ENCODE measurements at places on chromosomes 12 and 14. TPM values are rescaled to one million over a fixed set of nuclear protein-coding genes. Genes with fewer than 3 reads are reported as not detected.

GRIP1 gene
- 0.81 TPM for total RNA-seq

SMCO3 gene
- total RNA-seq, result not detected

INSM2 gene
- not detected for total RNA-seq

RNF212B gene
- not detected for total RNA-seq

PRKD1 gene
- 4.3 TPM for total RNA-seq

A2M gene
- 588 TPM for total RNA-seq

GMFB gene
- total RNA-seq, result 29.5 TPM

SART3 gene
- 29.2 TPM for total RNA-seq

ZDHHC22 gene
- total RNA-seq, result not detected

RNU4-1 gene
- 3,560 TPM for total RNA-seq

CABP1 gene
- total RNA-seq, result 2.8 TPM

RNFT2 gene
- total RNA-seq, result 0.78 TPM

GPR162 gene
- 5.7 TPM for total RNA-seq

DAO gene
- total RNA-seq, result not detected

FLRT2 gene
- total RNA-seq, result 6.3 TPM

MYO1A gene
- 0.11 TPM for total RNA-seq

ABCD2 gene
- total RNA-seq, result 3.0 TPM

LRTM2 gene
- total RNA-seq, result not detected

MYF6 gene
- 1.1 TPM for total RNA-seq

HOXC13 gene
- not detected for total RNA-seq

NDRG2 gene
- total RNA-seq, result 304 TPM

All from cardiac septum (tissue), 1 donor.